Immature natural killer cell (primary cell): ENCODE measurements at places on chromosomes 11 and 22.

GRCh38 chr11:65492637-65493366 lies 6.0 kb upstream of the MALAT1 start:
- no peak for DNase-seq

- DNase-seq = peak; percentile 86
These were observed 9.7 kb upstream of the AHNAK start for GRCh38 chr11:62556108-62556874.

- no peak for DNase-seq
These were observed 3.7 kb downstream of the TSG101 start for GRCh38 chr11:18523084-18523483.

GRCh38 chr11:120109531-120109930 lies 28.4 kb downstream of the TRIM29 start:
- no peak for DNase-seq
